ENCODE measurements at places on chromosomes 1 and 21.

- no peak for DNase-seq
These were observed 12.8 kb downstream of the ETNK2 start for GRCh38 chr1:204139088-204139487.

DNA sequence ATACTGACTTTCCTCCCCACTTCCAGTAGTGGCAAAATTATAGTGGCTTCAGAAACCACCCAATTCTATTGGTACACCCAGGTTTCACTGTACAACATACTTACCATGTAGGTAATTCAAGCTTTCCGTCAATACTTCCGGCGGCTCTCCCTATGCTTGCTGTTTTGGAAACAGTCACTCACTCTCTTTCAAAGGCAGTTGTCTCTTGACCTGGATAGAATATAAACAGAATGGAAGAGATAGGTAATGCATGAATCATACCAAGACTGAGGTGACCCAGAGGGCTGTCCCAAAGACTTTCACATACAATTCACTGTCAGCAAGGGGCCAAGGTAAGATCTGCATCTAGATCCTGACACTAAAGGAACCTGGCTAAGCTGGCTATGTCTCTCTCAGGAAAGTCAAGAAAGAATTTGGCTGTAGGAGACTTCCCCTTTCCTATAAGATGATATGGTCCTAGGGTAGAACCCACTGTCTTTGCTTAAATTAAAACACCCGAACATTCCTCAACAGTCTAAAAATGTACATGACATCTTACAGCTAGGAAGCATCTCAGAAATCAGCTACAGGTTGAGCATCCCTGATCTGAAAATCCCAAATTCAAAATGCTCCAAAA lies 59.6 kb downstream of the LUZP1 start:
- no peak for DNase-seq

GRCh38 chr1:61139775-61140549 lies 57.6 kb downstream of the NFIA start:
- no peak for DNase-seq

- no peak for DNase-seq
These were observed 20.5 kb downstream of the WLS start for GRCh38 chr1:68211761-68212380.

GRCh38 chr21:31607791-31608190 lies 51.7 kb upstream of the SOD1 start:
- no peak for DNase-seq

GRCh38 chr1:90000934-90001676 lies 6.2 kb downstream of the ZNF326 start:
- no peak for DNase-seq

GRCh38 chr21:27406300-27407009 lies 439.6 kb upstream of the ADAMTS5 start:
- no peak for DNase-seq

- DNase-seq: no peak
These were observed 14.4 kb downstream of the KDM4A start for GRCh38 chr1:43664369-43664768.

DNA sequence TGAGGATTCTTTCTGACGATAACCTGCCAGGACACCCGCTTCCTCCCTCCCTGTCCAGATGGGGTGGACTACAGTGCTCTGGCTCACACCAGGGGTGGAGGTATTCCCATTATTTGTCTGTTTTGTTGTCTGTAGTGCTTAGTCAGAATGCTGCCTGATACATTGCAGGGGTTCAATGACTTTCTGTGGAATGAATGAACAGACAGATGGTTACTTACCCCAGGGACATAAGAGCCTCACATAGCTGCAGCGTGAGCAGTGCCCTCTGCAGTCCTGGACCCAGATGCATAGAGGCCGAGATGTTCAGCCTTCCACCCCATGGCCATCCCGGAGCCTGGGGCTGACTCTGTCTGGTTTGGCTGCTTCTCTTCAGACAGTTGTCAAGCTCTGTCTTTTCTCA lies 13.0 kb upstream of the F3 start:
- DNase-seq: peak; percentile 57

DNA sequence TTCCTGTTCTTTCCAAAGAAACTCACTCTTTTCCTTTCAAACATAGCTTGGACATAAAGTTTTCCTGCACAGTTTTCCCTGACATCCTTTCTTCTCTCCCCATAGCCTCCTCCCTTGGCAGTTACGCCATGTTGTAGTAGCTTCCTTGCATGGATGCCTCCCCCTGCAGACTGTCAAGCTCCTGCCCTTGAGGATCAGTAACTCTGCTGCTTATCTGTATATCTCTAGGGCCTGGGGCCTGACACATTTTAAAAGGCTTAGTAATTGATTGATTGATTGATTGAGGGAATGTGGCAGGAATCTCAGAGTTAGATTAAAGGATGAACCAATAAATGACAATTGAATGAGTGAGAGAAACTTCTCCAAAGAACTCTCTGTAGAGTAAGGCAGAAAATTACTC lies 143.7 kb downstream of the NEK7 start:
- DNase-seq: peak; percentile 35

DNA sequence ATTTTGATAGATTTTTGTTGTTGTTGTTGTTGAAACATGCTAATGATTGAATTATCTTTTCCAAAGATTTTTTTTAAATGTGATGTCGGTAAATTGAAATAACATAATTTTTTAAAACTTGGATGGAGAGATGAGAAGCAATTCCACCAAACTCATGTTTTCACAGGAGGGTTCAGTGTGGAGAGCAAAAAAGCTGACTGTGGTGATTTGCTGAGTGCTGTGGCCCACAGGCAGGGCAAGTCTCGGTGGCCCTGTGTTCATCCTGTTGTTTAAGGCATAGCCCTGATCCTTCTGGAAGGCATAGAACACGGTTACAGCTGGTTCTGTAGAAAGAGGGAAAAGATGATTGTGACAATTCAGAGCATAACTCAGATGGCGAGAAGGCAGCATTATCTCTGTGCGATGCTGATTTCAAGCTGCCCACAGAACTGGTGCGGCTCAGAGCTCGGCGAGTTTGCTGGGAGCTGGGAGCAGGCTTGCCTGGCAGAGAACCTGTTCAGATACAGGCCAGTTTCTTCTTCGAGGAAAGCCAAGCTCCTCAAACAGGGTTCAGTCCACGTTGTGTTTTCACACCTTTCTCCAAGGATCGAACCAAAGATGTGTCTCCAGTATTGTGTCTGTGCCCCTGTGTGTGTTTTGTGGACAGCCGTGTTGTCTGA lies 127.1 kb downstream of the HUNK start:
- no peak for DNase-seq

DNA sequence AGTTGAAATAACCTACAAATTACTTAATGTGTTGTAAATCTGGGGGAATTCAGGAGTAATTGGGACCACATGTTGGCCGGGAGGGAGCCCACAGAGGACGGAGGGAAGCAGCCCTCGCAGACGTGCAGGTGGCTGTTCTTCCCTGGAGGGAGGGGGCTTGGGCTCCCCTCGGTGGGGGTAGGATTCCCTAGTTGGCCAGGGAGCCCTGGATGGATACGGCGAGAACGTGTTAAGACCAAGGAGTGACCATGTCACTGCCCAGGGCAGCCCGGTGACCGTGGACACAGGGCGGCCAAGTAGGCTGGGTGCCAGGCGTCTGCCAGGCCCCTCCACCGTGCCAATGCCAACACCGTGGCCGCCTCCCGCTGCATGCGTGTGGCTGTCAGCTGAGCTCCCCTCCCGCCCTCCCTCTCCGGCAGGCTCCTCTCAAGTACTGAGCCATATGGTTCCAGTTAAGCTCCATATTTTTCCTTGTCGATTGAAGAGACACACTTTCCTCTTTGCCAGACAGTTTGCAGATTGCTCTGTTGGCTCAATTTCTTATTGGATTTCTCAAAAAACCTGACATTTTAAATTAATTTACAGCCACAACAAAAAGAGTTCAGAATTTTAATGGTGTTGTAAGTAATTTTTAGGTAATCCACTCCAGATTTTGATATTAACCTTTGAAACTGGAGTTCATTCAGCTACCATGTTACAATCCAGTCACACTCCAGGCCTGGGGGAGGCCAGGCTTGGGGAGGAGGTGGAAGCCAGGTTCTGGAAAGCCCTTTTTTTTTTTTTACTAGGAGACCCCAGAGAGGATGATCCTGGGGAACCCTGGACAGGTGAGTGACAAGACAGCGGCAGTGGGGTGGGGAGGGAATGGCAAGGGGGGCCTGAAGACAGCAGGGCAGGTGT lies 71.2 kb downstream of the CASZ1 start:
- no peak for DNase-seq

GRCh38 chr1:53964109-53964508 lies 18.0 kb downstream of the LRRC42 start:
- DNase-seq: no peak

- no peak for DNase-seq
These were observed 5.5 kb upstream of the ANKRD35 start for GRCh38 chr1:145891143-145891542.

GRCh38 chr1:5093042-5093441 lies 438.6 kb downstream of the AJAP1 start:
- DNase-seq: no peak

DNA sequence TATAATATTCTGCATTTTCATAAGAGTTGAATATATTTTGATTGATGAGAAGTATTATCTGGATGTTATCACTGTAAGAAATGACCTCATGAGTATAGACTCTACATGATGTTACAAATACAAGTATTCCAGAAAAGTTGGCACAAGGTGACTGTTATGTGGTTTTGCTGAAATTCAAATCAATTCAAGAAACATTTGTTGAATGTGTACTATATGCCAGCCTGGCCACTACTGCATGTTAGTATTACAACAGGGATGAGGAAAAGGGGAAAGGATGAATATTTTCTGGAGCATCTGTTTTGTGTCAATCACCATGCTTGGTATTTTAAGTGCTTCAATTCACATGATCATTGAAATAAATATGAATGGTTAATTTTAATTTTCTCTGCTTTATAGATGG lies 250.9 kb upstream of the PBX1 start:
- no peak for DNase-seq
